ENCODE measurements at places on chromosomes 11 and 22.

DNA sequence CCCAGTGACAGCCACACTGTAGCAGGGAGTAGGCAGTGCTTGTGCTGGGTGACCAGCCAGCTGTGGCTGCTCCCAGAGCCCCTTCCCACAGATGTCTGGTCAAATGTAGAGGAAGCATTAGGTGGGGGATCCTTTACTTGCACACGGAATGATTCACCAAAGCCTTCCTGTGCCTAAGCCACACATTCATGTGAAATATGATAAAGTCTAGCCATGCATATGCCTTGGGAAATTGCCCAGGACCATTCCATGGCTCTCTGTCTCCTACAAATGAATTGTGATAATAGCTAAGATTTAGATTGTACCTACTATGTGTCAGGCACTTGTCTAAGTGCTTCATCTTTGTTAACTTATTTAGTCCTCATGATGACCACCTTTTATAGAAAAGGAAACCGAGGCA lies 217.5 kb upstream of the E2F8 start:
- DNase-seq = no peak

GRCh38 chr22:25395915-25396314 lies 168.6 kb upstream of the GRK3 start:
- no peak for DNase-seq

GRCh38 chr11:79052544-79052943 lies 388.3 kb downstream of the TENM4 start:
- no peak for DNase-seq

- DNase-seq = no peak
These were observed 503.7 kb downstream of the NTM start for GRCh38 chr11:131874070-131874469.

GRCh38 chr11:43582024-43582862 lies 98.3 kb upstream of the HSD17B12 start:
- no peak for DNase-seq

DNA sequence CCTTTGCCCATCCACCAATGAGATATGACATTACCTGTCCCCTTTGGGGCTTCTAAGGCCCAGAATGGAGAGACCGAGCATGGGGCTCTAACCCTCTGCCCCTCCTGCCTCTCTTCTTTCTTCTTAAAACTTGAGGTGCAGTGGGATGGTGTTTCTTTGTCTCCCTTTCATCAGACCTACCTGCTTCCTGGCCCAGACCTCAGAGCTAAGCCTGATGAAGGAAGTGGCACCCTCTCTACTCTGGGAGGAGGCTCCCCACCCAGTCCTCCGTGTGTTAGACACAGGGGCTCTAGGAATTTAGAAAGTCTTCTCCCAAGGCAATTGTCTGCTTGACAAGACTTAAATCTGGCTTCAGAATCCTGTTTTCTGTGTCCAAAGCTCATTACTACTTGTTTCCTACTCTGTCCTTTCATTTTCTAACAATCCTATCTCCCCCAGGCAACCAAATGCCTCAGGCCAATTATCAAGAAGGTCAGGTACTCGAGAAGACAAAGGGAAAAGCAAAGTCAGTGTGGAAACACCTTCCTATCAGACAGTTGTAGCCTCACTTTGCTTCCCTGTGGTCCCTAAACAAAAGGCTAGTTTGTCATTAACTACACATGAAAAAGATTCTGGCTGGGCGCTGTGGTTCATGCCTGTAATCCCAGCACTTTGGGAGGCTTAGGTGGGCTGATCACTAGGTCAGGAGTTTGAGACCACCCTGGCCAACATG lies 20.3 kb upstream of the PARVA start:
- no peak for DNase-seq

DNA sequence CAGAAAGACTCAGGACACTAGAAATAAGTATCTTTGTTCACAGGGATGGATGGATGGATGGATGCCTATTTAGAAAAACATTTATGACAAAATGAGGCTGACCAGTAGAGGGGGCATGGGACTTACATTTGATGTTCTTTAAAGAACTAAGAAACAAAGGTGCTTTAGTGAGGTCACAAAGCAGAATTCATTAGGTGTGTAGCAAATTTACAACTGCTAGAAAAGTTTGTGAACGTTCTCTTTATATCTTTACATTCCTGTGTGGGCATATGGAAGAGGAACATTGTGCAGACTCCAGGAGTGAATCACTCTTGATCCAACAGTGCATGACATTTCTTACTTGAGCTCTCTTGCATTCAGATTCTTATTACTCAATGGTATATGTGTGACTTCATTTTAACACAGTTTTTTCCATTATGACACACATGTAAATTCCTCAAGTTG lies 15.8 kb upstream of the SIK2 start:
- DNase-seq = peak; percentile 21

GRCh38 chr11:122785031-122785541 lies 53.2 kb upstream of the CRTAM start:
- no peak for DNase-seq

DNA sequence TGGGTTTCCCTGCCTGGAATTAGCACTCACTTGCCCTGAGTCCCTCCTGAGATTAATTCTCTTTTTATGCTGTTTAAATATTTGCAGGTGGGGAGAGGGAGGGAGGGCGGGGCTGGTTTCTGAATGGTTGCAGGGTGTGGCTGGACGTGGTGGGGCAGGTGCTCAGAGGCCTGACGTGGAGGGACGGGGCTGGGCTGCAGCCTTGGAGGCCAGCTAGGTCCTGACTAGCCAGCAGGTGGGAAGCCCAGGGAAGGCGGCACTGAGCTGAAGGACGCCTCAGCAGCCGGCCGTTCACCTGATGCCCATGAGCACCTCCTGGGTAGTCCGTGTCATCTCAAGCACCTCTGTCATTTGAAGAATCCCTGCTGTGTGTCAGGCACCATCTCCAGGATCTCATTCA lies 21.3 kb downstream of the SGSM1 start:
- DNase-seq = no peak

- no peak for DNase-seq
These were observed 2.1 kb downstream of the OMP start for GRCh38 chr11:77104727-77105126.

DNA sequence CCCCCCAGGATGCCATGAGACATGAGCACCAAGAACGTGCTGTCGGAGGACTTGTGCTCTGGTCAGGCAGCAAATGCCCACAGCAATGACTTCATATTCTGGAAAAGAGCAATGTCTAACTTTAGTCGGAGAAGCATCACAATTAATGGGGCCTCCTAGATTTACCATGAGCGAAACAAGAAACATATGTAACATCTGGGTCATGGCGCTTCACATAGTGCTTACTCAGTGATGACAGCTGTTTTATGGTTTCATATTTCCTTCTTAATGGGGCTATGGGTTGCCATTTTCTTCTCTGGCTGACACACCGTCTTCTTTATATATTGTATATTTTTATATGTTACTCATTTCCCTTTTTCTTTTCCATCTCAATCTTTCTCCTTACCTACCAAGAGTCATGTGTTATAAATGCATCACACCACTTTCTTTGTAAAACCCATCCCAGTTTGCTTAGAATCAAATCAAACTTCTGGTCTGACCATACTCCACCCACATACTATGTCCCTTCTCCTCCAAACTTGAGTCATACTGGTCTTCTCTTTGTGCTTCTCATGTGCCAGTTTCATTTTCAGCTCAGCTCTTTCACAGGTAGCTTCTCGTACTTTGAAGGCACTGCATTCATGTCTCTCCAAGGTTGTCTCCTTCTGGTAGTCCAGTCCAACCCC lies 9.4 kb upstream of the CASP12 start:
- no peak for DNase-seq

- no peak for DNase-seq
These were observed 29.9 kb upstream of the CSNK2A3 start for GRCh38 chr11:11382858-11383532.

GRCh38 chr22:21082248-21082647 lies 36.5 kb downstream of the LRRC74B start:
- no peak for DNase-seq

DNA sequence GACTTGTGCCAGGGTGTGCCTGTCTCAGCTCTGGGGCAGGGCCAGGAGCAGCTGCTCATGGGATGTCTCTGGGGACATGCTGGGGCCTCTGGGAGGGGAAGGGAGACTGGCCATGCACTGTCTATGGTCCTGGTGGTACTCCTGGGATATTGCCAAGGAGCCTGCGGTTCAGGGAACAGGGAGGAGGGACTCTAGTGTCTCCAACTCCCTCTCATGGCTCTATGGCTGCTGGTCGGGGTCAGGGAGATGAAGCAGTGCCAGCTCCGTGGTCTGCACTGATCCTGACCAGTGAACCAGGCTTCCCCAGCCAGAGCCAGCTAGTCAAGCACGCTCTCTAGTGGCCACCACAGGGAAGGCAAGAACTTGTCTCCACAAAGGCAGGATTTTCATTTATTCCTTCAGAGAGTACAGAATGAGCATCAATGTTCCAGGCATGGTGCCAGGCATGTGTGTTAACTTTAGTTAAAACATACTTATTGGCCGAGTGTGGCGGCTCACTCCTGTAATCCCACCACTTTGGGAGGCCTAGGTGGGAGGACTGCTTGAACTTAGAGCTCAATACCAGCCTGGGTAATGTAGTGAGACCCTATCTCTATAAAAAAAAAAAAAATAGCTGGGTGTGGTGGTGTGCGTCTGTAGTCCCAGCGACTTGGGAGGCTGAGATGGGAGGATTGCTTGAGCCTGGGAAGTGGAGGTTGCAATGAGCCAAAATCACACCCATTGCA lies 2.5 kb upstream of the BEST1 start:
- DNase-seq = peak; percentile 49

GRCh38 chr11:46724088-46724487 lies 5.1 kb downstream of the F2 start:
- DNase-seq = no peak

DNA sequence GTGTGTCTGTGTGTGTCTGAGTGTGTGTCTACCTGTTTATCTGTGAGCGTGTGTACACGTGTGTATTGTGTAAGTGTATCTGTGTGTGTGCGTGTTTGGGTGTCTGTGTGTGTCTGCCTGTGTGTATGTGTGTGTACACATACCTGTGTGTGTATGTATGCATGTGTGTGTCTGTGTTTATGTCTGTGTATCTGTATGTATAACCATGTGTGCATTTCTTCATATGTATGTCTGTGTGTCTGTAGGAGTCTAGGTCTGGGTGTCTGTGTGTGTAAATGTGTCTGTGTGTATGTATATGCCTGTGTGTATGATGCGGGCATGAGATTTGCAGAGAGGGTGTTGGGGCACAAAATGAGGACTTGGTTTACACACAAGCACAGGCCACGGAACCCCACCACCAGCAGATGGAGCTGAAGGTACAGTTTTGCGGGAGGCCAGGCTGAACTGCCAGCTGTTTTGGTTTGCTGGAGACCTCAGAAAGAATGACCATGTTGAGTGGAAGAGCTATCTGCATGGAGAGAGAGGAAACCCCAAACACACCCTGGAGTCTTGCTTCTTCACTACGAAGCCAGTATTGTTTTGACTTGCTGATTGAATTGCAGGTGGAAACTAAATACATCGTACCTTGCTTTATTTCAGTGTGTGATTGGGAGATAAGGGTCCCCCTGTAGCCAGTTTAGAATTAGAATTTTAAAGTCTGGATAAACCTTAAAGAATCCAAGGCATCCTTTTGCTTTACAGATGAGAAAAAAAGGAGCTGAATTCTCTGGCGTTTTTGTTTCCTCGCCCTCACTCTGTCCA lies 497.2 kb downstream of the NTM start:
- no peak for DNase-seq

GRCh38 chr11:8231979-8232378 lies 31.7 kb downstream of the LMO1 start:
- DNase-seq = no peak

- DNase-seq = peak; percentile 46
These were observed 33.4 kb downstream of the GDPD5 start for GRCh38 chr11:75492181-75492820.

DNA sequence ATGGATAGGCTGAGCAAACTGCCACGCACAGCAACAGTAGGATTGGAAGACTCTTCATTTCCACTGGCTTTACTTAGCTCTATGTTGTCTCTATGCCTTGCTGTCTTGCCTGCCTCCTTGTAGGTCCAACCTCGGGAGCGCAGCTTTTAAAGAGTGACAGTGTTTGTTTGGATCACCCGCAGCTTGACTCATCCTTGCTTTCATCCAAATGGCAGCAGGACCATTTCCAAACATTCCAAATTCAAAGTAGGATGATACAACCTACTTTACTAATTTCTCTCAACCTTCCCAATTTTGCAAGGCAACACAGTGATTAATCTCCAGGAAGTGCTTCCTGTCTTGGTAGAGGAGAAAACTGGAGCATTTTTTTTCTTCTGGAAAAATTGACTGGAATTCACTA lies at the start of gene MMP3:
MMP3 (minus strand) TSS at position 121 of the 400 bp plus-strand sequence; CDS start at position 58, 63 bp downstream.
- DNase-seq = no peak

DNA sequence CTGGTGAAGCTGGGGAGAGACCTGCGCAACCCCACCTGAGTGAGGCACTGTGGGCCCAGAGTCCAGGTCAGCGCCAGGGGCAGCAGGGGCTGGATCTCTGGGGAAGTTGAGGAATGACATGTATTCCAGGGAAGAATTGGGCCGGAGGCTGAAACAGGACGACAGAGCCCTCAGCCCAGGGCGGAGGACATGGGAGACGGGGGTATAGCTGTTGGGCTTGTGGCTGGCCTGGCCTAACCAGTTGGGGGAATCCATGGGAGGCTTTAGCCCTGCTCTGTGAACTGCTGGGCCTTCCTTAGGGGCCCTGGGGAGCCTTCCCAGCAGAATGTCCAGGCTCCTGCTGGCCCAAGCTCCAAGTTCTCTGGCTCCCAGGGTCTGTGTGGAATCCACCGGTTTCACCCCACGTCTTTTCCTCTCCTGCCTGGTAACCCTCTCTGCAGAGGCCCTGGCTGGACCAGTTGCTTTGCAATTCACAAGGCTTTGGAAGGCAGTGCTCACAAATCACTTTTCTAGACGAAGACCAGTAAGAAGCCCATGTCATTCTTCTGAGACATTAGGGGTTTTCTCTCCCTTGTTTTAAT lies 50.4 kb upstream of the KCNQ1OT1 start:
- DNase-seq = no peak

DNA sequence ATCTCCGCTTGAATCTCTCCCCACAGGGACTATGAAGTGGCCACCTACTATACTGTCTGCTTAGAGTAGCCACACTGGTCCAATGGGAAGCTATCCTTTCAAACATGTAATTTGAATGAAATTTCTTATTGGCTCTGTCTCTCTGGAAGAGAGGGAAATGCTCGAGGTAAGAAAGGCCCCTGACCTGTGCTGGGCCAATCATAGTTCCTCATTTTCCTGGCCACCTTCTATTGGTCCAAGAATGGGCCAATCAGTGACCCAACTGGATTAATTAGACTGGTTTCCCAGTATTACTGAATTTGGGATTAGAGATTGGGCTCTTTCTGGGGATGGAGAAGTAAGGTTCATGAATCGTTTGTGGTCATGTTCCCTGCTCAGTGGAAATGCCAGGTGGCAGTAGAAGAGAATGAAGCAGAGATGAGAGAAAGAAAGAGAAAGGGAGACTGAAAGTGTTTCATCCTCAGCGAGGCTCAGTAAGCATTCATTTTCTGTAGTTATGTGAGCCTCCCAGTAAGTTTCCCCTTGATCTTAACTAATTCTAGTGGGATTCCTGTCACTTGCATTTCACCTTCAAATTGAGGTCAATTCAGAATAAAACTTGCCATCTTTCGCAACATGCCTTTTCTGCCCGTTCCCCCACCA lies 8.4 kb upstream of the MMP20 start:
- DNase-seq = no peak

GRCh38 chr11:21646351-21646750 lies 546.5 kb upstream of the ANO5 start:
- DNase-seq = no peak

- no peak for DNase-seq
These were observed 5.9 kb upstream of the PHF21A start for GRCh38 chr11:46127150-46127638.

- no peak for DNase-seq
These were observed 418.3 kb upstream of the B3GAT1 start for GRCh38 chr11:134830312-134830711.

GRCh38 chr11:36400766-36401455 lies 104.8 kb downstream of the PRR5L start:
- DNase-seq = no peak
